Central memory CD8-positive, alpha-beta T cell (primary cell): ENCODE measurements at places on chromosomes 1 and 21.

- no peak for DNase-seq
Measured at GRCh38 chr1:43282220-43283195, 2.9 kb downstream of the C1orf210 start.

DNA sequence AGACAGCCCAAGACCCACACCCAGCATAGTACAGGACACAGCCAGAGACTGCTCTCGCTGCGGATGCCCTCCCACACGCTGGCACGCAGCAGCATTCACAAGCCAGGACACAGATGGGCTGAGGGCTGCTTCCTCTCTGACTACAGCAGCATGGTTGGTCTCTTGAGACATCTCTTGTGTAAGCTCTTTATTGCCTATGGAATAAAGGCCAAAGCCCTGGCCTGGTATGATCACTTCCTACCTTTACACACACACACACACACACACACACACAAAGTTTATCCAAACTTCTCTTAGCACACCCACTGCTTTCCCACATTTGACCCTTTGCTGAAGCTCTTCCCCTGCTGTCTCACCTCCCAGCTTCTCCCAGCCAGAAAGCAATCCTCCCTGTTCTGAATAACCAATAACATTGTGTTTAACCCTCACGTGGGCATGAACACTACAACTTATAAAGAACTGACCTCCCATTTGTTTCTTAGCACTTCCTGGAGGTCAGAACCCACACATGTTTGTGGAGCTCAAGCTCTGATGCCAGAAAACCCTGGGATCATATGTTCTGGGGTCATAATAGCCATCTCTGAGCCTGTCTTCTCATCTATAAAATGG is 1.2 kb upstream of the LUZP1 start:
- no peak for DNase-seq

- no peak for DNase-seq
Measured at GRCh38 chr21:25103500-25104207, 503.6 kb downstream of the MRPL39 start.

DNA sequence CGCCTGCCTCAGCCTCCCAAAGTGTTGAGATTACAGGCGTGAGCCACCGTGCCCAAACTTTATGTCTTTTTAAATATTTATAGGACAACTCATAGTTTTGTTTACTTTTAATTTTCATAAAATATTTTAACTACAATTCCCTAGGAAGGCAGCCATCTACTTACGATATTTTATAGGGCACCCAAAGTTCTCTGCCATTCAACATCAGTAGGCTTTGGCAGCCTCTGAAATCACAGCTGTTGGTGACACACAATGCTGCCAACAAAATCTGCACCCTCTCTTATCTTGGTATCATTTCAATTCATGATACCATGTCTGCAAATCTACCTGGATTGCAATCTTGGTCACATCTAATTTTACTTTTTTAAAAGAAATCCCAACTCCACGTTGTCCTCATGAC is 27.1 kb upstream of the ERO1B start:
- DNase-seq = no peak

DNA sequence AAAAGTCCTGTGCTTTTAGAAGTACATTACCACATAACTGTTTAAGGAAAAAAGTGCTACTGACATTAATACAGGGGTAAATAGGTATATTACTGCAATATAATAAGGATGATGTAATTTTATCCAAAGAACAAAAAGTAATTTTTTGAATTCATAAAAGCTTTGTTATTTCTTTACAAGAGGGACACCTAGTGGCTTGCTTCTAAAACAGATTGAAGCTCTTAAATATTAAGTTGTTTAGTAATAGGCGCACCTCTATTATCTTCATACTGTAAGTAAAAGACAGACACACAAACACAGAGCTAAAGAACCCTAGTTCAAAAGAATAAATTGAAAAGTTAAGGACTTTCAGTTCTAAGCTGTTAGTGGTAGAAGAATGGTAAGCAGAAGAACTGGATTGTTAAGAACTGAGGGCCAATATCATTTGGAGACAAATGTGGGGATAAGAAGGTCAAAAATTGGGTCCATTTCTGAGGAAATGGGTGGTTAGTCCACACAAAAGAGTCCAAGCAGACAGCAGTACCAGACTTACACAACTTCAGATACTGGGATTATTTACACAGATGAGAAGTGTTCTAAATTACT is 15.4 kb downstream of the ZNHIT6 start:
- no peak for DNase-seq

DNA sequence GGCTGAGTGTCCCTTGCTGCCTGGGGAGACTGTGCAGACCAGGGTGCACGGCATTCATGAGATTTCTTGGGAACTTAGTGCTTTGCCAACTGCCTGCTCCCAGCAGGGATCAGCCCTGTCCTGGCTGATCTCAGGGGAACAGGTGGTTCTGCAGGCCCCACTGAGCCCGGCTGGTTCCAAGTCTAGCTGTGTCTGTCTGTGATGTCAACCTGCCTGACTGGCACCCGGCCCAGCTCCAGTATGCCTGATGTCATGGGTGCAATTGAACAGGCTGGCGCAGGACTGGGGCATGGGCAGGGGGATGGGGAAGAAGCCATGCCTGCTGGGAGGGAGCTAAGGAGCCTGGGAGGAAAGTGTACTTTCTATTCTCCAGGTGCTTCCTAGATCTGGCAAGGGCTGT is 227.1 kb downstream of the GRIK3 start:
- no peak for DNase-seq

DNA sequence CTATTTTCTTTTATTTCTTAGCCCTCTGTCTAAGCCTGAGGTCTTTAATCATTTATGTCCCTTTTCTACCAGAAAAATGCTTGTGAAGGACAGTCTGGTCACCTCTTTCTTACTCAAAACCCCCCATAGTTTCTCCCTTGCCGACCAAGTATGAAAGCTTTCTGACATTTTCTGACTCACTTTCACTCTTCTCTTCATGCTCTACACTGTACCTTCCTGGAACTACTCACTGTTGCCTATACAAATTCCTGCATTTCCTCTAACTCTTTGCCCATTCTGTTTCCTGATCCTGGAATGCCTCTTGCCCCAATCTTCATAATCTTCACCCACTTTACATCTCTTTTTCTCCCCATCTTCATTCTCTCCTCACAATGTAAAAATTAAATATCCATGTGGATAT is 380.0 kb downstream of the HHIPL2 start:
- DNase-seq = no peak

DNA sequence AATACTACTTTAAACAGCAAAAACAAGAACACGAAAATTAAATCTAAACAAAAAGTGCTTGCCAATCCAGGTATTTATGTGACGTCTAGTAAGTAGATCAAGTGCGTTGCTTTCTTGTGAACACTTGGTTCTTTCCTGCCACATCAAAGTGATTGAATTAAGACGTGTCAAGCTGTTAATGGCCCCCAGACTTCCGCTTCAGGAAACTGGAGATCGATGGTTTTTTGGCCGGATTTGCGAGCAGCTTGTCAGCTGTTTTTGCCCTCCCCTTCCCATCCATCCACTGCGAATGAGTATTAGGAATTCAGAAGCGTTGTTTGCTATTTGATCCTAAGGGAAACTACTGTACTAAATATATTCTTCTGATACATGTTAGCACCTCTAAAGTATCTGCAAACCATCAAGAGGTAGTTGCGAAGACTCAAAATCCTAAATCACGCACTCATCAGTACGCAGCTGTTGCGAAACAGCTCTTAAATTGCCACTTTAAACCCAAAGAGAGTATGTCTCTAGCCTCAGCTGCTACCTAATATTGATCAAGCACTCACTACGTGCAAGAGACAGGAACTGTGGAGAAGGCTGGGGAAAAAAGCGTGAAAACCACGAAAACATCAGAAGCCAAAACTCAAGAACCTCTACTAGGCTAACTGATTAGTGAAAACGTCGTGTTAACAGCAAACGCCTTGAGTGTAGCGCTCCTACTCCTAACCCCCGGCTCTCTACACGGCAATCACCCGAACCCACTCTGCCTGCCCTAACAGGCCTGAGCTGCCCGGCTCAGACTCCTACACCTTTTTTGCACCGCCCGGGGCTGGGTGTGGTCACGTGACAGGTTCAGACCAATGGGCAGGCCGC is 473 bp upstream of the BRDT start:
- peak; percentile 78 for DNase-seq

GRCh38 chr21:46092026-46092764 is 5.7 kb upstream of the COL6A2 start:
- DNase-seq = no peak

GRCh38 chr21:37047079-37047478 is 25.8 kb downstream of the PIGP start:
- no peak for DNase-seq

- DNase-seq = no peak
Measured at GRCh38 chr1:202288177-202288576, 53.6 kb downstream of the UBE2T start.

GRCh38 chr1:182054698-182055326 is 6.7 kb downstream of the ZNF648 start:
- DNase-seq = peak; percentile 17

DNA sequence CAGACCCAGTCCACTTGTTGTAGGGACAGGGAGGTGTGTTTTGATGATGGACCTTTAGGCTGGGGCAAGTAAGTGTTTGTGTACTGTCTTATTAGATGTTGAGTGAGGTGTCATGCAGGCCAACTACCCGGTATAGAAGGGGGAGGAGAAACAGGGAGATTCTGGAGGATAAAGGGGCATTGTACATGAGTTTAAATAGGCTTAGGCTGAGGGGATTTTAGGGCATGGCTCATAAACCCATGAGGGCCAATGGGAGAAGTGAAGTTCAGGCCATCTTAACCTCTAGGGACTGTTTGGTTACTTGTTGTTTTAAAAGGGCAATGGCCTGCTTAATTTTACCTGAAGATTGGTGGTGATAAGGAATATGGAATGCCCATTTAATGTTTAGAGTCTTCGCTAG is 38.2 kb upstream of the PLA2G5 start:
- no peak for DNase-seq

- no peak for DNase-seq
Measured at GRCh38 chr21:41874611-41875010, 4.5 kb downstream of the PRDM15 start.

GRCh38 chr1:44229435-44230167 is 16.3 kb downstream of the DMAP1 start:
- no peak for DNase-seq

- no peak for DNase-seq
Measured at GRCh38 chr21:42650033-42650370, 3.4 kb upstream of the PDE9A start.

GRCh38 chr1:165623624-165624023 is 7.4 kb upstream of the MGST3 start:
- no peak for DNase-seq

- no peak for DNase-seq
Measured at GRCh38 chr1:243580072-243580471, 270.0 kb downstream of the AKT3 start.

DNA sequence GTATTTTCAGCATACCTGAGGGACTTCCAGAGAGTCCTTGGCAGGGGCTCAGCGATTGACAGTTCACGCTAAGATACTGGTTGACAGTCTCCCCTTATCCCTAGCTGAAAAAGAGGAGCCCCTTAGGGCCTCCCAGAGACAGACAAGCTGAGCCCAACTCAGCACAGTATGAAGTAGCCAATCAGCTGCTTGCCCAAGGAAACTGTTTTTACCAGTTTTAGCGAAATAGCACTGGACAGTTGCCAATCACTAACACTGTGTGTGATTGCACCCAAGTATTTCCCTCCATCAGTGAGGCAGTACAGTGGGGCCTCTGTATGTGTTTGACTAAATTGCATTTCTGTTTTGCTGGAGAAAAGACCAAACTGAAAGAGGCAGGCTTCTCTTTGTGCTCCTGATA is 27.0 kb downstream of the KHDRBS1 start:
- no peak for DNase-seq

DNA sequence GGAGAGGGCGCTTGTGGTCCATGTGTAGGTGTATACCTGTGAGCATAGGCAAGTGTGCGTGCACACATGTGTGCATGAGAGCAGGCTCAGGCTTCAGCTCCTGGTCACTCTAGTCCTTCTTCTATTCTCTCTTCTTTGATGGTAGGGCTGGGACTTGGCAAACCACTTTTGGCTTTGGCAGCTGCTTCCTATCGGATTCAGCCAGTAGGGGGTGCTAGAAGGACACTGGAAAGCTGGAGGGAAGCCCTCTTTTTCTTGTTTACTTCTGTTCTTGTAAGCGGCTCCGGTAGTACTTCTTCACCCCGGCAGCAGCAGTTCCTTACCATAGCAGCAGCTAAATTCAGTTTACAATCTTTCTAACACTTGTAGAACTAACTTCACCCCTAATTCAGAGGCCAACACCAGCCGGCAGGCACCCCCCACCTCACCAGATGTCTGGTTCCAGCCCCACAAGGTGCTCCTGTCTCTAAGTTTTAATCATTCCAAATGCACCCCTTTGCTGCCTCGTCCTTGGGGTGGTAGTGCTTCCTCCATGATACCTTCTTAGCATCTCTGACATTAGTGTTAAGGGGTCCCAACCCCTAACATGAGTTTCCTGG is 25.1 kb downstream of the NENF start:
- DNase-seq = peak; percentile 32

DNA sequence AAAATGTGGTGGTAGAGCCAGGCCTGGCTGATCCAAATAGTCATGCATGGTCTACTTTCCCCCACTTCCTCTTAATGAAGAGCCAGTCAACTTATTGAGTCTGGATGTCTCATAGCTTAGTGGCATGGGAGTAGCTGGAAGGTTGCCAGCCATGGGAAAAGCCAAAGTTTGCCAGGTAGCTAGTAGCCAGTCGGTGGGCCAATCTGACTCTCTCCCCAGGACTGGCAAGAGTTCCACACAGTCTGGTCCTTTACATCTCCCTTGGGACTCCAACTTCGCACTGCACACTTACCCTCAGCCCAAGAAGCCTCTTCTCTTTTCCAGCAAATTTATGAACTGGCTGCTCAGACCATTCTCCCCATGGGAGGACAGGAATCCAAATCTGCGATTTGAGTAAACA is 8.3 kb downstream of the WARS2 start:
- no peak for DNase-seq

DNA sequence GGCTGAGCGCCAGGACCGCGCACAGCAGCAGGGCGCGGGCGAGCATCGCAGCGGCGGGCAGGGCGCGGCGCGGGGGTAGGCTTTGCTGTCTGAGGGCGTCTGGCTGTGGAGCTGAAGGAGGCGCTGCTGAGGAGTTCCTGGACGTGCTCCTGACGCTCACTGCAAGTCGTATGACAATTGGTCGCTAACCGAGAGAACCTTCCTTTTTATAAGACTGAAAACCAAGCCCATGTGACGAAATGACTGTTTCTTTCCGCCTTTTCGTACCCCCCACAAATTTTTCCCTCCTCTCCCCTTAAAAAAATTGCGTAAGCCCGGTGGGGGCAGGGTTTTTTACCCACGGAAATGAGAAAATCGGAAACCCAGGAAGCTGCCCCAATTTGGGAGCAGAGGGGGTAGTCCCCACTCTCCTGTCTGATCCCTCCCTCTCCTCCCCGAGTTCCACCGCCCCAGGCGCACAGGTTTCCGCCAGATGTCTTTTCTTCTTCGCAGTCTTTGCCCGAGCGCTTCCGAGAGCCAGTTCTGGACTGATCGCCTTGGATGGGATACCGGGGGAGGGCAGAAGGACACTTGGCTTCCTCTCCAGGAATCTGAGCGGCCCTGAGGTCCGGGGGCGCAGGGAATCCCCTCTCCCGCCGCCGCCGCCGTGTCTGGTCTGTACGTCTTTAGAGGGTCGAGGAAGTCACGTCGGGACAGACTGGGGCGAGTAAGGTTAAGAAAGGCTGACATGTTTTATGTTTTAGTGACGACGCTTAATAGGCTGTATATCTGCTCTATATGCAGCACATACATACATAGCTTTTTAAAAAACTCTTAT is at the start of gene PTGS2:
Gene PTGS2 (minus strand): TSS at position 179 of the 817 bp plus-strand sequence. CDS start 133 bp downstream, at position 46.
- no peak for DNase-seq
